ENCODE measurements at places on chromosomes 7 and 10.

DNA sequence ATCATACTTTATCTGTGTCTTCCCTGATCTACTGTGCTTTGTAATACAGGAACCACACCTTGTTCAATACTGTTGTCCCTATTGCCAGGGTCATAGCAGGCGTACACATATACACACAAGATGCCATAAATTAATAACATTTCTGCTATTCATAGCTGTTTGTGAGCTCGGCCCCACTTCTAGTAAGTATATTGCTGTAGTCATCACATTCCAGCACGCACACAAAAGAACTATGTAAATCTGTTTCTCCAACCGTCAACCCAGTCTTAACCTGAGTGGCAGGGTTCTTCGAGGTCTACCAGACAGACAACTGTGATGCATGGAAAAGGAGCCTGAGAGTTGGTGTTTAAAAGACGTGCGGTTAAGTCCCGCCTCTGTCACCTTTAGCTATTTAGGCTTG, 5.7 kb upstream of the CACNB2 start:
- no peak overlapping the region for H3K27ac ChIP-seq
- peaks cover 3% of the 10 kb centered on the region for H3K4me1 ChIP-seq
- H3K36me3 ChIP-seq = no peaks in the 10 kb centered on the region

DNA sequence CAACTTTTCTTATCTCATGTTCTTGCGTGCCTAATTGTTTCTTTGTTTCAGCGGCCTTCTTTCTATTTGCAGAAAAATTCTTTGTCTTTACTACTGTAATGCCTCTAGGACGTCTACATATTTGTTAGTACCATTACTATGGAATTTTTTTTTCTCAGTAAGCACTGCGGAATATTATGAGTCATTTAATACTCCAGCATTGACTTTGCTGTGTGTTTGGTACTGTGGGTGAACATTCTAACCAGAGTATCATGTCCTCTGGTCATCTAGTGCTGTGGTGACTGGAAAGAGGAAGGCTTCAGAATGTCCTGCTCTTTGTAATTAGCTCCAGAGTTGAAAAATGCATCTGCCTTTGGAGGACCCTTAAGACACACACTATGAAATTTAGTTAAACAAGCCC, 58.5 kb upstream of the FERD3L start:
- no peaks in the 10 kb centered on the region for H3K4me1 ChIP-seq
- no peaks in the 10 kb centered on the region for H3K27me3 ChIP-seq
- H3K27ac ChIP-seq = no peak overlapping the region
- H3K36me3 ChIP-seq = no peaks in the 10 kb centered on the region

- H3K4me3 ChIP-seq = no peak overlapping the region
- no peak for DNase-seq
- H3K27me3 ChIP-seq = no peaks in the 10 kb centered on the region
- H3K4me1 ChIP-seq = no peaks in the 10 kb centered on the region
These were observed 317.8 kb upstream of the MTPN start for GRCh38 chr7:136294977-136295376.

GRCh38 chr10:48684792-48685623, at the start of gene WDFY4:
Gene WDFY4 (plus strand): TSS chr10:48684873. CDS start chr10:48709733, 24,860 bp downstream.
- H3K36me3 ChIP-seq = no peaks in the 10 kb centered on the region
- no peak within 1 kb of the TSS for H3K4me3 ChIP-seq
- DNase-seq = no peak
- H3K27me3 ChIP-seq = no peaks in the 10 kb centered on the region
- no peaks in the 10 kb centered on the region for H3K4me1 ChIP-seq

DNA sequence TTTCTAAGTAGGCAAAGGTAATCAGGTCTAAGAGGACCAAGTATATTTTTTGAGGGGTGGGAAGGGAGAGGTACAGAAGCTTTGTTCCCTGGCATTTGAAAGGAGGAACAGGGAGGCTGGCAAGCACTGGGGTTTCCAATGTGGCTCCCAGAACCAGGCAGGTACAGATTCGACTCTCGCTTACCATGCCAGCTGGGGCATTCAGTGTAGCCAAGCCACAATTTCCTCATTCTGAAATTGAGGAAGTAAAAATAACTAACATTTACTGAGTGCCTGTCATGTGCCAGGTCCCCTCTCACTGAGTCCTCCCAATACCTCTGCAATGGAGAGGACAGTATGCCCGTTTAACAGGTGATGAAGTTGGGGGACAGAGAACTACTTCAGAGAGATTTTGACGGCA, 45.9 kb upstream of the BET1 start:
- H3K4me3 ChIP-seq = no peak overlapping the region
- DNase-seq = no peak
- no peak overlapping the region for H3K27ac ChIP-seq
- no peaks in the 10 kb centered on the region for H3K27me3 ChIP-seq
- H3K36me3 ChIP-seq = no peaks in the 10 kb centered on the region
- no peaks in the 10 kb centered on the region for H3K4me1 ChIP-seq
